ENCODE measurements at places on chromosomes 11 and 22. TPM values are rescaled to one million over a fixed set of nuclear protein-coding genes. Genes with fewer than 3 reads are reported as not detected.

Gene OR4A16
- total RNA-seq, result not detected

Gene TRIM29
- 0.31 TPM for total RNA-seq

Gene OR6Q1
- total RNA-seq, result not detected

Gene NUDT8
- total RNA-seq, result 7.2 TPM

- no peaks in the 10 kb centered on the region for H3K36me3 ChIP-seq
- H3K27ac ChIP-seq, result no peak overlapping the region
- H3K4me1 ChIP-seq, result peaks cover 12% of the 10 kb centered on the region
- H3K27me3 ChIP-seq, result no peaks in the 10 kb centered on the region
- no peak overlapping the region for H3K4me3 ChIP-seq
- no peak for DNase-seq
Observed at GRCh38 chr11:122758339-122758738, 80.0 kb upstream of the CRTAM start.

- H3K4me3 ChIP-seq, result no peak overlapping the region
- no peaks in the 10 kb centered on the region for H3K4me1 ChIP-seq
- H3K27me3 ChIP-seq, result no peaks in the 10 kb centered on the region
- H3K27ac ChIP-seq, result no peak overlapping the region
- no peaks in the 10 kb centered on the region for H3K36me3 ChIP-seq
Observed at GRCh38 chr11:134485316-134485715, 73.3 kb upstream of the B3GAT1 start.

- peak overlapping the region; percentile 96 for H3K4me3 ChIP-seq
- no peaks in the 10 kb centered on the region for H3K36me3 ChIP-seq
- no peaks in the 10 kb centered on the region for H3K27me3 ChIP-seq
- DNase-seq, result no peak
Observed at GRCh38 chr22:35649026-35649553, 844 bp downstream of the APOL6 start.

DNA sequence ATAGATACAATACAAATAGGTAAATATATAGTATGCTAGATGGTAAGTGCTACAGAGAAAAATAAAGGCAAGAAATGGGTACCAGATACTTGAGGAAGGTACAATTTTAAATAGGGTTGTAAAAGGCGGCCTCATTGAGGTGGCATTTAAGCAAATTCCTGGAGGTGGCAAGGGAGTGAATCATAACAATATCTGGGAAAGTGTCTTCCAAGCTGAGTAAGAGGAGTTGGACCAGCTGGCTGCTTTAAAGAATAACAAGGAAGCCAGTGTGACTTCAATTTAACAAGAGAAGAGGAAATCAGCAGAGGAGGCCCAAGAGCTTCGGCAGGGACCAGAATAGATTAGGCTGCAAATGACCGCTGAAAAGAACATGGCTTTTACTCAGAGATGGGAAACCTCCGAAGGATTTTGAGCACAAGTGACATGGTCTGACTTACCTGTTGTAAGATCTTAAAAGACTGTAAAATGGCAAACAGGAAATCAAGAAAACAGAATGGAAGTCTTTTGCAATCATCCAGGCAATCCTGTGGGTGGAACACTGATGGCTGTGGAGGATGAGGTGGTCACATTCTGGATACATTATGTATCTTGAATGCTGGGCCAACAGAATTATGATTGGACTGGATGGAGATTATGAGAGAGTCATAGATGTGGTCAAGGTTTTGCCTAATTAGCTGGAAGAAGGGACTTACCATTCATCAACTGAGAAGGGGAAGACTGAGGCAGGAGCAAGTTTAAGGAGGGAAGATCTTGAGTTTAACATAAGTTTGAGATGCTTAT lies 77.2 kb downstream of the RDX start:
- H3K4me1 ChIP-seq, result no peaks in the 10 kb centered on the region
- H3K4me3 ChIP-seq, result no peak overlapping the region
- no peaks in the 10 kb centered on the region for H3K27me3 ChIP-seq
- no peak for DNase-seq
- H3K27ac ChIP-seq, result peak overlapping the region; percentile 32

- H3K4me1 ChIP-seq, result no peaks in the 10 kb centered on the region
- DNase-seq, result no peak
- no peaks in the 10 kb centered on the region for H3K36me3 ChIP-seq
- no peak overlapping the region for H3K27ac ChIP-seq
- no peaks in the 10 kb centered on the region for H3K27me3 ChIP-seq
Observed at GRCh38 chr11:14331476-14332136, 27.4 kb downstream of the RRAS2 start.

- peak overlapping the region; percentile 41 for H3K4me3 ChIP-seq
- H3K4me1 ChIP-seq, result peaks cover 7% of the 10 kb centered on the region
- peak; percentile 56 for DNase-seq
- no peaks in the 10 kb centered on the region for H3K36me3 ChIP-seq
- no peaks in the 10 kb centered on the region for H3K27me3 ChIP-seq
Observed at GRCh38 chr11:66467756-66468155, 1.1 kb downstream of the PELI3 start.

- H3K27ac ChIP-seq, result peak overlapping the region; percentile 41
- no peak for DNase-seq
- H3K4me3 ChIP-seq, result no peak overlapping the region
- H3K27me3 ChIP-seq, result no peaks in the 10 kb centered on the region
- H3K36me3 ChIP-seq, result peaks cover 23% of the 10 kb centered on the region
Observed at GRCh38 chr11:64313491-64314145, 3.7 kb downstream of the TRMT112 start.

- H3K27me3 ChIP-seq, result no peaks in the 10 kb centered on the region
- H3K4me1 ChIP-seq, result no peaks in the 10 kb centered on the region
- peak; percentile 24 for DNase-seq
- H3K4me3 ChIP-seq, result no peak overlapping the region
- no peak overlapping the region for H3K27ac ChIP-seq
Observed at GRCh38 chr11:92789761-92790160, 179.7 kb upstream of the MTNR1B start.

- no peak overlapping the region for H3K4me3 ChIP-seq
- no peaks in the 10 kb centered on the region for H3K27me3 ChIP-seq
- DNase-seq, result no peak
Observed at GRCh38 chr11:101444851-101445250, 139.0 kb downstream of the TRPC6 start.

GRCh38 chr22:36741968-36742367 lies 34.0 kb downstream of the IFT27 start:
- peaks cover 11% of the 10 kb centered on the region for H3K27me3 ChIP-seq
- no peak overlapping the region for H3K27ac ChIP-seq
- no peaks in the 10 kb centered on the region for H3K36me3 ChIP-seq
- DNase-seq, result no peak
- no peaks in the 10 kb centered on the region for H3K4me1 ChIP-seq
- H3K4me3 ChIP-seq, result no peak overlapping the region

GRCh38 chr22:28917747-28918549 lies 34.6 kb downstream of the ZNRF3 start:
- no peaks in the 10 kb centered on the region for H3K27me3 ChIP-seq
- peaks cover 31% of the 10 kb centered on the region for H3K4me1 ChIP-seq
- H3K27ac ChIP-seq, result no peak overlapping the region

- DNase-seq, result peak; percentile 1
- no peaks in the 10 kb centered on the region for H3K27me3 ChIP-seq
- no peak overlapping the region for H3K27ac ChIP-seq
Observed at GRCh38 chr11:124415356-124415923, 9.2 kb downstream of the OR8B4 start.

GRCh38 chr11:23727794-23728193 lies 769.1 kb upstream of the LUZP2 start:
- H3K36me3 ChIP-seq, result no peaks in the 10 kb centered on the region
- H3K27me3 ChIP-seq, result no peaks in the 10 kb centered on the region
- H3K4me3 ChIP-seq, result no peak overlapping the region
- DNase-seq, result no peak
- no peak overlapping the region for H3K27ac ChIP-seq

GRCh38 chr11:3929649-3930048 lies 74.2 kb downstream of the STIM1 start:
- no peaks in the 10 kb centered on the region for H3K27me3 ChIP-seq
- peak; percentile 17 for DNase-seq
- no peak overlapping the region for H3K27ac ChIP-seq
- H3K36me3 ChIP-seq, result no peaks in the 10 kb centered on the region
- peaks cover 5% of the 10 kb centered on the region for H3K4me1 ChIP-seq

DNA sequence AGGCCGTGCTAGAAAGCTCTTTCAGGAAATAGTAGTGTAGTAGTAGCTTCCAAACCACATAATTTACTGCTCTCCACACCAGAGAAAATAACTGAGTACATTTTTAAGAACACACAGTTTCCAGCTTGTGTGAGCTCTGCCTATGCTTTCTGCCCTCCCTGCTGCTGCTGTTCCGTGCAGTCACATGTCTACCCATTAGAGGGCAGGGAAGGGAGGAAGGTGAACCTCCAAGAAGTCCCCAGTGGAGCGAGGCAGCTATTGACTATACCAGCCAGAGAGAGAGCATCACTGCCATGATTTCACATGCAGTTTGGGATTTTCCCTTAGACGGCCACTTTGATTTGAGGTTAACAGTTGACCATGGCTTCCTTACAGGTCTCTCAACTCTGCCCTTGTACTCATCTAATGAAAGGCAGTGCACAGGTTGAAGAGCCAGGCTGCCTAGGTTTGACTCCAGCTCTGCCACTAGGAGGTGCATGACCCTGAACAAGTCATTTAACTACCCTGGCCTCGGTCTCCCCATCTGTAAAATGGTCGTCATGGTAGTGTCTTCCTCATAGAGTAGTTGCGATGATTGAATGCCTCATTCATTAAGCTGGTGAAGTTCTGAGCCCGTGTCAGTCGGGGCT lies 19.7 kb upstream of the CTTN start:
- DNase-seq, result no peak
- no peak overlapping the region for H3K27ac ChIP-seq
- H3K27me3 ChIP-seq, result no peaks in the 10 kb centered on the region
- H3K36me3 ChIP-seq, result no peaks in the 10 kb centered on the region

- H3K4me3 ChIP-seq, result no peak overlapping the region
- DNase-seq, result no peak
- no peak overlapping the region for H3K27ac ChIP-seq
- peaks cover 10% of the 10 kb centered on the region for H3K27me3 ChIP-seq
- H3K36me3 ChIP-seq, result no peaks in the 10 kb centered on the region
Observed at GRCh38 chr11:134666273-134667174, 254.5 kb upstream of the B3GAT1 start.
